ENCODE measurements at places on chromosomes 16 and 17. TPM values are rescaled to one million over a fixed set of nuclear protein-coding genes. Genes with fewer than 3 reads are reported as not detected.

Gene HAS3
- polyA plus RNA-seq, result 0.62 TPM

Gene KIF19
- polyA plus RNA-seq, result not detected

Gene HSPB9
- polyA plus RNA-seq, result not detected

Gene CD300C
- not detected for polyA plus RNA-seq

Gene C16orf87
- polyA plus RNA-seq, result 16.8 TPM

Gene VAC14
- polyA plus RNA-seq, result 38.6 TPM

Gene ATP1B2
- 0.05 TPM for polyA plus RNA-seq

Gene IL17C
- not detected for polyA plus RNA-seq

Gene RHBDL3
- 0.06 TPM for polyA plus RNA-seq
